Upper lobe of right lung (tissue), 1 donor: ENCODE measurements at places on chromosomes 6 and 20. TPM values are rescaled to one million over a fixed set of nuclear protein-coding genes. Genes with fewer than 3 reads are reported as not detected.

The OPN5 gene
- total RNA-seq, result not detected

DNA sequence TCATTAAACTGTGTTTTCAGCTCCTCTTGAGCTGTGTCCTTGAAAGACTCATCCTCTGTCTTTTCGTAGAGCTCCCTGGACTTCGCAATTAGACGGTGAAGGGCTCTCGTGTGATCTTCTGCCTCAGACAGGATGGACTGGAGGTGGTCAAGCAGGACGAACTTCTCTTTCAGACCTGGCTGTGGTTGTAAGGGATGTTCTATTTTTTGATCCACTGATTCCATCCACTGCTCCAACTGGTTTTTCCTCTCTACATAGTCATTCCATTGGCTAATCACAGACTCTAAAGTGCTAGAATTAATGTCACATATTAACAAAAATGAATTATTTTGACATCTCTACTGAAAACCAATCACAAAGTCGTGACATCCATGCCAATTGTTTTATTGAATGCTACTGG is 250.1 kb downstream of the SYNE1 start:
- H3K27ac ChIP-seq, result no peak overlapping the region
- no peak for DNase-seq
- H3K36me3 ChIP-seq, result no peaks in the 10 kb centered on the region
- no peaks in the 10 kb centered on the region for H3K27me3 ChIP-seq
- no peak overlapping the region for H3K4me3 ChIP-seq
- no peaks in the 10 kb centered on the region for H3K4me1 ChIP-seq

GRCh38 chr20:42432496-42433334 is 757.0 kb downstream of the PTPRT start:
- no peak for DNase-seq
- H3K4me3 ChIP-seq, result no peak overlapping the region
- no peaks in the 10 kb centered on the region for H3K27me3 ChIP-seq
- H3K4me1 ChIP-seq, result no peaks in the 10 kb centered on the region
- H3K36me3 ChIP-seq, result no peaks in the 10 kb centered on the region

GRCh38 chr20:5540091-5540490 is 210.1 kb upstream of the SHLD1 start:
- peaks cover 6% of the 10 kb centered on the region for H3K4me1 ChIP-seq
- no peak for DNase-seq
- peaks cover 16% of the 10 kb centered on the region for H3K36me3 ChIP-seq
- H3K4me3 ChIP-seq, result no peak overlapping the region
- no peaks in the 10 kb centered on the region for H3K27me3 ChIP-seq

The HMGA1 gene
- total RNA-seq, result 54.7 TPM

The MYCT1 gene
- total RNA-seq, result 23.5 TPM

- H3K4me1 ChIP-seq, result no peaks in the 10 kb centered on the region
- H3K27ac ChIP-seq, result no peak within 1 kb of the TSS
- H3K4me3 ChIP-seq, result no peak within 1 kb of the TSS
- DNase-seq, result no peak
- H3K27me3 ChIP-seq, result no peaks in the 10 kb centered on the region
- no peaks in the 10 kb centered on the region for H3K36me3 ChIP-seq
Measured at GRCh38 chr6:47698342-47698787, at the start of gene ADGRF4. Gene ADGRF4, plus strand, starts transcription at chr6:47698580. Its CDS starts 8,666 bp downstream, at chr6:47707246.

- H3K4me3 ChIP-seq, result no peak overlapping the region
- peaks cover 22% of the 10 kb centered on the region for H3K4me1 ChIP-seq
- H3K27ac ChIP-seq, result no peak overlapping the region
Measured at GRCh38 chr20:50197463-50198179, 7.0 kb downstream of the CEBPB start.

- no peaks in the 10 kb centered on the region for H3K27me3 ChIP-seq
- H3K27ac ChIP-seq, result no peak overlapping the region
- no peak for DNase-seq
- no peaks in the 10 kb centered on the region for H3K4me1 ChIP-seq
Measured at GRCh38 chr6:165274611-165275010, 34.8 kb downstream of the C6orf118 start.

DNA sequence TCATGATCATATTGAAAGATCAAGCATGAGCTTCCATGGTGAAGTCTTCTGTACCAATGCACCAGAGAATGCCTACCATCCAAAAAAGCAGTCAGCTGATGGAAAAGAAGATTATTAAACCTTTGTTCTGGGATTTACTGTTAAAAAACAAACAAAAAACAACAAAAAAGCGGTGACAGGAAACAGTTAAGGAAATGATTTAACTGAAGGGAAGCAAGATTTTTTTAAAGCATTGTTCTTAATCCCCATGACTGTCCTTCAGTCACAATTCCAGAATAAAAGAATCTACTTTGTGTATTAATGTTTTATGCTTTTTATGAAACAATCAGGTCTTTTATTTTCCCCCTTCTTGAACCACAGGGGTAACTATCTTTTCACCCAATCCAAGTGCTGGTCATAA is 23.9 kb downstream of the FAM162B start:
- H3K36me3 ChIP-seq, result no peaks in the 10 kb centered on the region
- H3K27ac ChIP-seq, result no peak overlapping the region

The SIRPG gene
- 0.81 TPM for total RNA-seq

DNA sequence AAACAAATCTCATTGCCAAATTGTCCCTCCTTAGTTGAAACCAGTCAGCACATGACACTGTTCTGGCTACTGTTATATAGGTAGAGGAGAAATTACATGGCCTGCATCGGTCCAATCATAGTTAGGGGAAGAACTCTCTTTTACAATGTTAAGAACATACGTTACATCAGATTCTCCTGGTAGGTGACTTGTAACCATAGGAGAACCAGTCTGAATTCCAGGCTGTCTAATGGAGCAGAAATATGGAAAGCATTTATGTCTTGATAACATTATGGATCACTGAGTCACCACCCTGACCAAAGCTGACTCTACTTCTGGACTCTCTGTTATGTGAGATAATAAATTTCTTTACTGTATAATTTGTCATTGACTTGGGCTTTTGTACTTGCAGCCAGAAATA is 40.9 kb downstream of the HTR1E start:
- no peaks in the 10 kb centered on the region for H3K4me1 ChIP-seq
- H3K36me3 ChIP-seq, result no peaks in the 10 kb centered on the region
- DNase-seq, result no peak
- H3K27ac ChIP-seq, result no peak overlapping the region

DNA sequence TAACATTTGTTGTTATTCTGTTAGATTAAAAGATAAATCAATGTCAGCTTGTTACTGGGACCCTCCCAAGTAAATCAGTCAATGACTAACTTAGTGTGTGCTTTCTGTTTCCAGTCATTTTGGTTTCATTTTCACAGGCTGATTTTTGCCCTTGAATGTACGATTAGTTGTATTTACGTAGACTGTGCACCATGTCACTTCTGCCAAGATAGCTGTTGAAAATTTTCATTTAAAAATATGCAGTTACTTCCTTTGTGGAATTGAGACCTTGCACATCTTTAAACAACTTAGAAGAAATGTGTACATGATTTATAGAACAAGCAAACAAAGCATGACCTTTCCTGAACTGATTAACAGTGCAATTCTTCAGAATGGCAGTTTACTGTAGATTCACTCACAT is 944.8 kb upstream of the CITED2 start:
- H3K4me3 ChIP-seq, result peak overlapping the region; percentile 10
- DNase-seq, result no peak
- H3K27ac ChIP-seq, result no peak overlapping the region
- peaks cover 15% of the 10 kb centered on the region for H3K4me1 ChIP-seq

The CRISP3 gene
- total RNA-seq, result not detected

DNA sequence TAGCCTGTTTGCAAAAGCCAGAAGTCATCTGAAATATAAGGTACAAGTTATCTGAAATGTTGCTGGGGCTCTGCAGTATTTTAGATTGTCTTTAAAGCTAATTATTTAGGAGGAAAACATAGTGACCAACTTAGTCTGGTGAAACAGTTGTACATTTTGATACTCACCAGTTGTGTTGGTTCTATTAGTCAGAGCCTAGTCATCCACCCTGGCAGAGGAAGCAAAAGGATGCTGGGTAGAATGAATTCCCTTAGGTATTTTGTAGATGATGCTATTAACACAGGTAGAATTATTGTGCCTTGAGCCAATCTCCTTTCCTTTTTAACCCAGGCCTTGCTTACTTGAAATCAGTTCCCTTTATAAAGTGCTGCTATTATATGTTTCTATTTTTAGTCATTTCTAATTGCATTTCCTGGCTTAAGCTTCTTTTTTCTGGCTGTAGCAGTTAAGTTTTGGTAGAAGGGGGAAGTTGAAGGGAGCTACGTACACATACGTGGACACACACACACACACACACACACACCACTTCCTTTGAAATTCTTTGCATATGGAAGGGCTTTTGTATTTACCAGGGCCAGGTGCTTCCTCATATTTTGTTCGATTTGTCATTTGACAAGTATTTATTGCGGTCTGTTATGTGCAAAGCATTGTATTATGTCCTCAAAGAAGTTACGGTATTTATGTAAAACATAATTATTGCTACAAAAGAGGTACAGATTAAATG is 82.4 kb downstream of the RTN4IP1 start:
- peaks cover 16% of the 10 kb centered on the region for H3K36me3 ChIP-seq
- no peak overlapping the region for H3K4me3 ChIP-seq
- DNase-seq, result no peak
- H3K27me3 ChIP-seq, result no peaks in the 10 kb centered on the region
- H3K27ac ChIP-seq, result peak overlapping the region; percentile 65

The PTCRA gene
- 5.0 TPM for total RNA-seq

The PTCHD4 gene
- total RNA-seq, result 4.1 TPM

- no peak overlapping the region for H3K4me3 ChIP-seq
- H3K4me1 ChIP-seq, result peaks cover 43% of the 10 kb centered on the region
- H3K27me3 ChIP-seq, result no peaks in the 10 kb centered on the region
- DNase-seq, result no peak
- H3K27ac ChIP-seq, result no peak overlapping the region
Measured at GRCh38 chr6:144364208-144364720, 79.1 kb downstream of the UTRN start.
